ENCODE measurements at places on chromosomes 5 and 9. TPM values are rescaled to one million over a fixed set of nuclear protein-coding genes. Genes with fewer than 3 reads are reported as not detected.

DNA sequence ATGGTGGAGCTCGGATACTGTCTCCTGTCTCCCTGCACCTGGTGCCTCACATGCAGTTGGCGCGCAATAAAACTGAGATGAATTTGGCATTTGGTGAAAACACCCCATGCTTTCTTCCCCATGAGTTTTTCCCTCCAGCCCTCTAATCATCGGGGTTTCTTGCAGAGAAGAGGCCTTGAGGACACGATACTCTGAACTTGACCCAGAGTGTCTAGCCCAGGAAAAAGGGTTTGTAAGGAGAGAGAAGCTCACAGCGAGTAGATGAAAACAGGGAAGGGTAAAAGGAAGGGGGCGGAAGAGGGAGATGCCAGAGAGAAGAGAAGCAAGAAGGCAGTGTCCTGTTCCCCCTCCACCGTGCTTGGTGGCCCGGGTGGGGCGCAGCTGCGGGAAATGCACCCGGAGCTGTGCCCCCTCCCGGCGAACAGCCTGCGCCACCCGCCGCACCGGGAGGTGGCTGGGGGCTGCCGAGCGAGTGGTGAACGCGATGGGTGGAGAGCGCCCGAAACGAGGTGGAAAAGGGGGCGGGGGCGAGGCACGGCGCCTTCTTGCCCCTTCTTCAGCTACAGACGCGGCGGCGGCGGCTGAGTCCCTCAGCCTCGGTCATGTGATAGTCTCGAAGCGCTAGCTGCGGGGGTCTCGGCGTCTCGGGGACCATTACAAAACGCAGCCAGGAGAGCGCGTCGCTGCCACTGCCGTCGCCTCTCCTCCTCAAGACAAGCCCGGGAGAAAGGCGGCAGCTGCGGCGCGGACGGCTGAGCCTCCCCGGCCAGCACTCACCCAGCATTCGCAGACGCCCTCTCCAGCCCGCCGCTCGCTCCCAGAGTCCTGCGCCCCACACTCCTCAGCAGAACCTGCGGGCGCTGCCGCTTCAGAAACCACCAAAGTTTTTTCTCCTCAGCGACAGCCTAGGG, 1.1 kb upstream of the FOXB2 start:
- H3K36me3 ChIP-seq, result no peaks in the 10 kb centered on the region
- no peak overlapping the region for H3K27ac ChIP-seq
- no peak overlapping the region for H3K4me3 ChIP-seq
- H3K27me3 ChIP-seq, result no peaks in the 10 kb centered on the region
- no peaks in the 10 kb centered on the region for H3K4me1 ChIP-seq

DNA sequence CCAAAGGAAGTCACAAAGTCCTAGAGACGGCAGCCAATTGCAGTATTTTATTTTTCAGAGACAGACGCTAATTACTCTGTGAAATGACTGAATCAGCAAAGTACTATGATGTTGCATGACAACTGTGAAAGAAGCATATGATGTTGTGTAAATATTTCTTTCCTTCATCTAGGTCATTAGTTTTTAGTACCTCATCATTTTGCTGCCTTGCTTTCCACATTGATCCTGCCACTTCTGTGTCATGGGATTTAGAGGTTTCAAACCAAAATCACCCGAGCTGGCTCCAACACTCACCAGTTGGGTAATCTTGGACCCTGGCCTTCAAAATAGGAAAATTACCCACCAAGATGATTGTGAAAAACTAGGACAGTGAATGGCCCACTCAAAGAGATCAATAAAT, 585.2 kb downstream of the ACTL7B start:
- no peaks in the 10 kb centered on the region for H3K27me3 ChIP-seq
- H3K4me1 ChIP-seq, result no peaks in the 10 kb centered on the region
- no peak for DNase-seq
- H3K36me3 ChIP-seq, result no peaks in the 10 kb centered on the region
- H3K27ac ChIP-seq, result no peak overlapping the region
- H3K4me3 ChIP-seq, result no peak overlapping the region

- DNase-seq, result no peak
- H3K27me3 ChIP-seq, result no peaks in the 10 kb centered on the region
- no peaks in the 10 kb centered on the region for H3K36me3 ChIP-seq
- no peak overlapping the region for H3K4me3 ChIP-seq
- no peak overlapping the region for H3K27ac ChIP-seq
These were observed 97.2 kb downstream of the CRB2 start for GRCh38 chr9:123453076-123453667.

- peaks cover 15% of the 10 kb centered on the region for H3K4me1 ChIP-seq
- H3K27ac ChIP-seq, result no peak overlapping the region
- H3K4me3 ChIP-seq, result no peak overlapping the region
These were observed 63.6 kb downstream of the NUP214 start for GRCh38 chr9:131188976-131189375.

DNA sequence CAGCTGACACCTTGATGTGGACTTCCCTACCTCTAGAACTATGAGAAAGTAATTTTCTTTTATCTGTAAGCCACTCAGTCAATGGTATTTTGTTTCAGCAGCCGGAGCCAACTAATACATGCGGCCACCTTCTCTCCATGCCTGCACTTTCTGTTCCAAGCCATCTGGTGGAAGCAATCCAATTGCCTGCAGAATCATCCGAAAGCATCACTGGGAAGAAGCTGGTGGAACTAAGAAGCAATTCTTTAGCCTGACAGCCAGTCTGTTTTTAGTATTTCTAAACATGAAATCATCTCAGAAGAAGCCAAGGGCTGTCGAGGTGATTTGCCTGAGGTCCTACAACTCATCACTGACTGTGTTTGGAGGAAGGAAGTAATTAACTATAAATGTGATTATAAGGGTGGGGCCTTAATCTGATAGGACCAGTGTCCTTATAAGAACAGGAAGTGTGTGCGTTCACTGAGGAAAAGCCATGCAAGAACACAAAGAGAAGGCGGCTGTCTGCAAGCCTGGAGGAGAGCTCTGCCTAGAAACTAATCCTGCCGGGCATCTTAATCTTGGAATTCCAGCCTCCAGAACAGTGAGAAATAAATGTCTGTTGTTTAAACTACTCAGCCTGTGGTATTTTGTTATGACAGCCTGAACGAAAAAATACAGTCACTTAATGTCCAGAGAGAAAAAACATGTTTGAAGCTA, 49.1 kb downstream of the NXNL2 start:
- H3K36me3 ChIP-seq, result no peaks in the 10 kb centered on the region
- peaks cover 9% of the 10 kb centered on the region for H3K4me1 ChIP-seq
- H3K4me3 ChIP-seq, result peak overlapping the region; percentile 44
- no peak overlapping the region for H3K27ac ChIP-seq

DNA sequence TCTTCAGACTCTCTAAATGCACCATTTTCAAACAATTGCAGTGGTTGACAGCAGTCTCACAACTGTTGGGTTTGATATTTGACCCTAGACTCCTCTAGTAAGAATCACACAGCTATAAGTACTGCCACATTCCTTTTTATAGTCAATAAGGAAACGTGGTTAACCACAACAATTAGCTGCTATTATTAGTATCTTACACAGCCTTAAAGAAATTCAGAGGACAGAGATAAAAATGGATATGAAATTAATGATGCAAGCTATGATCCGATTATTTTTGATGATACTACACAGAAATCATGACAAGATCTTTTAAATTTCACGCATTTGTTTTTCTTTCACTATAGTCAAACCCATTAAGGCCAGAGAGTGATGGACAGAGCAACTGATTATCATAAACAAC, 288.6 kb upstream of the C9orf72 start:
- H3K4me3 ChIP-seq, result no peak overlapping the region
- DNase-seq, result no peak
- H3K36me3 ChIP-seq, result no peaks in the 10 kb centered on the region
- no peaks in the 10 kb centered on the region for H3K27me3 ChIP-seq

DNA sequence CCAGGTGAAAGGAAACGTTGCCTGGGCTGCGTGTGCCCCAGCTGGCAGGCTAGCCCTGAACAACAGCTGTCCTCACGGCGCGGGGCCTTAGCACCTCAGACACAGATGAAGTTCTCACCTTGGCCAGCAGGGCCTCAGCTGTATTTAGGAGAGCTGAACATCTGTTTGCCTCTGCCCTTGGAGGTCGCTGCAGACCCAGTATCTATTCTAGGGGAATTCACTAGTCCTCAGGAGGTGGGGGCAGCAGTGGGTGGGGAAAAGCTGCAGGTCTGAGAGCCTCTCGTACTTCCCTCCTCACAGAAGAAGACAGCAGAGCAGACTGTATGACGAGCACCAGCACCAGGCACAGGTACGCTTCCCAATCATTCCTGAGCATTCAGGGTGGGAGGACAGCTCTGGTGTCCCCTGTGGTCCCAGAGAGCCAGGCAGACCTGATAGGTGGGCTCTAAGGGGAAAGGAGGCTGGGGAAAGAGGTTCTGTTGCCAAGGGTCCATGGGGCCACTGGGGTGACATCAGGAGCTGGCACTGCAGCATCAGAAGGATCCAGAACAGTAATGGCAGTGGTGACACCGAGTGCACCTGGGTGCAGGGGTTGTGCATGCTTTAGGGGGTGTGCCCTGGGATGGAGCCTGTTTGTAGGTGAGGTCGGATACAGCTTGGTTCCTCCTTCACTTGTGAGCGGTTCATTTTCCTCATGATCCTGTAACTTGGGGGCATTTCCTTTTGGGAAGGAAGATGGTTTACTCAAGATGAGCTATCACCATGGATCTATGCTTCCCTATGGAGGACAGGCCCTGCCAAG, 13.8 kb downstream of the CD74 start:
- H3K36me3 ChIP-seq, result peaks cover 32% of the 10 kb centered on the region
- H3K4me1 ChIP-seq, result peaks cover 42% of the 10 kb centered on the region
- H3K4me3 ChIP-seq, result no peak overlapping the region
- DNase-seq, result peak; percentile 94

GRCh38 chr9:16986556-16986955, 116.1 kb upstream of the BNC2 start:
- H3K4me3 ChIP-seq, result no peak overlapping the region
- no peaks in the 10 kb centered on the region for H3K27me3 ChIP-seq
- H3K36me3 ChIP-seq, result no peaks in the 10 kb centered on the region
- no peaks in the 10 kb centered on the region for H3K4me1 ChIP-seq
- no peak for DNase-seq

DNA sequence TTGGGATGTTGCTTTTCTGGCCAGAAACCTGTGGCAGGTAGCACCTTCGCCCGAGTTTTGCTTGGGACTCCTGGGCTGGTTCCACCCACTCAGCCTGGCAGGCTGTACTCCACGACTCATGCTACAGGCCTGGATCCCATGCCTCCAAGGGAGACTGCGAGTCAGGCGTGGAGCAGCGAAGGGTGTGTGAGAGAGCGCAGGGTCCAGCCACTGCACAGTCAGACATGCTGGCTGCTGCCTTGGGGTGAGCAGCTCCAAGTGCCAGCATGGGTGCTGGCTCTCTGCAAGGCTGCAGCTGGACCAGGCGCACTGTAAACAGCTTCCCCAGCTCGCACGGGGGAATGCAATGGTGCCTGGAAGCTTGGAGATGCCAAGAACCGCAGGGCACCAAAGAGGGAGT, 249.6 kb upstream of the EDIL3 start:
- no peak overlapping the region for H3K4me3 ChIP-seq
- DNase-seq, result no peak
- H3K27me3 ChIP-seq, result no peaks in the 10 kb centered on the region

GRCh38 chr5:68315679-68316271, 100.2 kb downstream of the PIK3R1 start:
- H3K27me3 ChIP-seq, result no peaks in the 10 kb centered on the region
- no peaks in the 10 kb centered on the region for H3K4me1 ChIP-seq
- no peaks in the 10 kb centered on the region for H3K36me3 ChIP-seq
- no peak overlapping the region for H3K4me3 ChIP-seq
- no peak for DNase-seq
- H3K27ac ChIP-seq, result no peak overlapping the region

- H3K4me3 ChIP-seq, result no peak overlapping the region
- no peaks in the 10 kb centered on the region for H3K4me1 ChIP-seq
- H3K36me3 ChIP-seq, result no peaks in the 10 kb centered on the region
- H3K27ac ChIP-seq, result no peak overlapping the region
- no peak for DNase-seq
These were observed 92.7 kb upstream of the NEURL1B start for GRCh38 chr5:172548311-172548731.

GRCh38 chr9:88477300-88477751, 57.7 kb upstream of the NXNL2 start:
- H3K4me3 ChIP-seq, result no peak overlapping the region
- DNase-seq, result no peak
- no peaks in the 10 kb centered on the region for H3K4me1 ChIP-seq
- no peaks in the 10 kb centered on the region for H3K27me3 ChIP-seq
- H3K36me3 ChIP-seq, result peaks cover 4% of the 10 kb centered on the region
- no peak overlapping the region for H3K27ac ChIP-seq

GRCh38 chr5:135249658-135250057, 149.4 kb downstream of the MACROH2A1 start:
- no peaks in the 10 kb centered on the region for H3K36me3 ChIP-seq
- no peak overlapping the region for H3K4me3 ChIP-seq
- no peak for DNase-seq
- no peak overlapping the region for H3K27ac ChIP-seq
- H3K4me1 ChIP-seq, result no peaks in the 10 kb centered on the region

DNA sequence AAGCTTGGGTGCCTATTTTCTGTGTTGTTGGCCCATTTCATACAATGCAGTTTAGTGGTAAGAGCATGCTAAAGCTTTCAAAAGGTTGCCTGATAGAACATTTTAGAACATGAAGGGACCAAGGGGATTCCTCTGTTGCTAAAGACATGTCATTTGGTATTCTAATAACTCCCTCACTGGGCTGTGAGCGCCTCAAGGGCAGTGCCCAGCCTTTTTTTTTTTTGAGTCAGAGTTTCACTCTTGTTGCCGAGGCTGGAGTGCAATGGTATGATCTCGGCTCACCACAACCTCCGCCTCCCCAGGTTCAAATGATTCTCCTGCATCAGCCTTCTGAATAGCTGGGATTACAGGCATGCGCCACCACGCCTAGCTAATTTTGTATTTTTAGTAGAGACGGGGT, 77.1 kb downstream of the PCSK5 start:
- H3K4me1 ChIP-seq, result no peaks in the 10 kb centered on the region
- no peak overlapping the region for H3K27ac ChIP-seq
- no peaks in the 10 kb centered on the region for H3K27me3 ChIP-seq
- no peak for DNase-seq
- H3K36me3 ChIP-seq, result no peaks in the 10 kb centered on the region
- no peak overlapping the region for H3K4me3 ChIP-seq

- H3K36me3 ChIP-seq, result no peaks in the 10 kb centered on the region
- H3K4me1 ChIP-seq, result no peaks in the 10 kb centered on the region
- no peak overlapping the region for H3K27ac ChIP-seq
- no peak overlapping the region for H3K4me3 ChIP-seq
- no peak for DNase-seq
These were observed 289.6 kb upstream of the SGCD start for GRCh38 chr5:156037151-156037909.

- no peak for DNase-seq
- H3K4me3 ChIP-seq, result no peak overlapping the region
- no peak overlapping the region for H3K27ac ChIP-seq
- peaks cover 16% of the 10 kb centered on the region for H3K36me3 ChIP-seq
- H3K27me3 ChIP-seq, result no peaks in the 10 kb centered on the region
These were observed 13.8 kb downstream of the DEPDC1B start for GRCh38 chr5:60686157-60686556.

The RANBP17 gene
- total RNA-seq, result not detected

The LECT2 gene
- not detected for total RNA-seq

The ADAMTS6 gene
- 2.6 TPM for total RNA-seq

The DIPK1B gene
- not detected for total RNA-seq

The S100Z gene
- total RNA-seq, result 20.4 TPM

The LRRC70 gene
- total RNA-seq, result 6.5 TPM

The PDE6A gene
- total RNA-seq, result not detected

The CCL19 gene
- total RNA-seq, result not detected

The ZNF462 gene
- not detected for total RNA-seq

The LAMC3 gene
- not detected for total RNA-seq

The DMAC1 gene
- total RNA-seq, result 28.7 TPM

The GPR151 gene
- not detected for total RNA-seq

The MLANA gene
- total RNA-seq, result not detected

The FCN2 gene
- not detected for total RNA-seq

Measured in Karpas-422 (cell line).